ENCODE measurements at places on chromosomes 13 and 19.

DNA sequence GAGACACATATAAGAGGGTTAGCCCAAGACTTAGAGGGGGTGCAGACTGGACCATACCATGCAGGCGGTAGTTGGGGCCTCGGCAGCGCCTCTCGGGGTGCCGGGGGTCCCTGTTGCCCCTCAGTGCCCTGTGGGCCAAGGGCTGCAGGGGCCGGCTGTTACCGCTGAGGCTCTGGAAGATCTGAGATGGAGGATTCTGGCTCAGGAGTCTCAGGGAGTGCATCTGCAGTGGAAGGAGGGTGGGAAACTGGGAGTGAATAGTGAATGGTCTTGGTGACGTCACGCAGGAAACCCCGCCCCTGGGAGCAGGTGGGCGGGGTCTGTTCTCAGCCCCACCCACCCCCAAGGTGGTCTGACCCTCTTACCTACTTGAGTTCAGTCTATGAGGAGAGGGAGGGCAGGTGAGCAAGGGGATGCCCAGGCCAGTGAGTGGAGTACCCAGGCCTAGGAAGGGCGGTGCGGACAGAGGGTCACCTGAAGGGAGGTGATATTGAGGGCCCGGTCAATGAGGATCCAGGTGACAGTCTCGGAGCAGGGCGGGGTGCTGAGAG lies 1.7 kb upstream of the DBP start:
- no peak for DNase-seq

DNA sequence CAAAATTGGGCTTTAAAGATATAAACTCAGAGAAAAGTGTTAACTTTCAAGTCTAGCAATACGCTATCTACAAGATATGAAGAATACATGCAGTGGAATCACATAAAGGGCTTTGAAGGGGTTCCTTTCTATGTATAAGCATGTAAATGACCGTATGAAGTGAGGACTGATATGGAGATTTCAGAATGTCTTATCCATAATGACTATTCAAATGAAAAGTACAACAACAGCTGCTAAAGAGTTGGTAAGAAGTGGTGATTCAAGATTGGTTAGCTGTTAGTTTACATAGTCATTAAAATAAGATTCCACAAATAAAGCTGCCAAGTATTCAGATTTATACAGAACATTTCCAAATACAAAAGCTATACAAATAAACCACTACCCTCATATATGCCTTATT lies 153.4 kb upstream of the STARD13 start:
- DNase-seq = no peak

- DNase-seq = no peak
These were observed 740 bp downstream of the ZNF555 start for GRCh38 chr19:2841855-2842574.

DNA sequence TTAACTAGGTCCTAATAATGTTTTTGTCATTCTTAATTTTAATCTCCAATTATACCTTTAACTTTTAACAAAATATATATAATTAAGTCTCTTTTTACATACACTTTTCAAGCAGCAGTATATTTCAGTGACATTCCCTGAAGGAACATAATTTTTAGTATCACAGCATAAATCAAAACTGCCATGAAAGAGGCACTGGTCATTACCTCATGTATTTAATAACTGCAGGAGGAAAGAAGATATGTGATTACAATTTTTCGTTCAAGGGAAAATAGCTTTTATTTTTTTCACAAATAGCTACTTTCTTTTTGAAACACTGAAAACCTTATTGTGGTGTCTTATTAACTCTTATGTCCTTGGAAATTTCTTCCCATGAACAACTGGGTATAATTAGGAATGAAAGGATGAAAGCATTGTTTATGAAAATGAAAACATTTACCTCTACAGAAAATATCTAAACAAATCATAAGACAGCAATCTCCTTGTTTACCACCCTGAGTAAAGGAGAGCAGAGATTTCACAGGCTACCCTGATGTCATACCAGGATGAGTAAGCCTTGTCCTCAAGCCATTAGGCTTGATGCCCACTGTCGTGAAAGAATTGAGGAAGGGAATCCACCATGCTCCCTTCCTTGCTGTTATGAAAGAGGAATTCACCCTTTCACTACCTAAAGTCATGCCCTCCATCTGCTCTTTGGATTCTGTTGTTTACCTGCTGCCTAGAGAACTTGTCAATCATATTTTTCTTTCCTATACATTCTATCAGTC lies 877.2 kb upstream of the PCDH20 start:
- no peak for DNase-seq

GRCh38 chr13:86559901-86560300 lies 760.7 kb upstream of the SLITRK6 start:
- no peak for DNase-seq

- DNase-seq = no peak
These were observed 25.3 kb downstream of the TPT1 start for GRCh38 chr13:45315520-45316167.

- peak; percentile 54 for DNase-seq
These were observed 22.2 kb downstream of the RASA3 start for GRCh38 chr13:114110091-114110829.

- peak; percentile 59 for DNase-seq
These were observed 46.9 kb downstream of the FNDC3A start for GRCh38 chr13:49022472-49023144.

- DNase-seq = no peak
These were observed 985 bp upstream of the ZNF266 start for GRCh38 chr19:9436358-9436757.

DNA sequence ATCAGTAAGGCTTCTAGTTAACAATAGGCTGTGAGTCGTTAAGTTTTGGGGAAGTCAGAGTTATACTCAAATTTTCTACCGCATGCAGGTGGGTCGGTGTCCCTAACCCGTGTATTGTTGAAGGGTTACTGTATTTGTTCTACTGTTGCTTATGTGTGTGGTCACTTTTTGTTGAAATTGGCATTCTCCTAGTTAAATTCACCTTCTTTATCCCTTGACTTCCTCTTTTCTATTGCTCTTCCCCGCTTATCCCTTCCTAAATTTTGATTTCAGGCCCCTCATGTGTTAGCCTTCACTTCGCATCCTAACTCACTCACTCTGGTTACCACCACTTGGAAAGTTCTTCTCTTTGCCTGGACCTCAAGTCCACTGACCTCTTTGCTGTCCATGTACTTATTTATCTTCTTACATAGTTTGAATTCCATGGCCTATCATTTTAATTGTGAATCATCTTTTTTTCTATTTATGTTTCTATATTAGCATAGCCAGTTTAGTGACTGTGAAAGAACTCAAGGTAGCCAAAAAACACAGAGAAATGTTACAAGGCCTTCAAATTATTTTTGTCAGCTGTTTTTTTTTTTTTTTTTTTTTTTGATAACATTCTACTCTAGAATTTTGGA lies 52.9 kb downstream of the NDFIP2 start:
- peak; percentile 7 for DNase-seq

GRCh38 chr13:62556978-62557377 lies 1141.3 kb upstream of the PCDH20 start:
- DNase-seq = no peak

DNA sequence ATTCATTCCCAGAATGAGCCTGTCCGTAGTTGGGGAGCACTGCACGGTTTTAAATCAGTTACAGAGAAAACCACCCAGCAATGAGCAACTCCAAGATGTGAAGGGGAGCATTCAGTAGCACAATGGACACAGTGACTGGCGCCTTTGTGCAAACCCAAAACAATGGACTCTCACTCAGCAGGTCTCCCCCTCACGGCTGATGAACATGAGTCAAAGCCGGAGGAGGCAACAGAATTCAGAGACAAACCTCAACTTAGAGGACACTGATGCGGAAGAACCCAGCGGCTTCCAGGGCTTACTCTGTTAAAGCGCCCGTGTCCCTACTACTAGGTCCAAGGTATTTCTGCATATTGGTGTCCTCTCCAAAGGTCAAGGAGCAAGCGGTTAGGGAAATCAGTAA lies 17.7 kb downstream of the PLEKHF1 start:
- no peak for DNase-seq

GRCh38 chr13:52738719-52739467 lies 727 bp downstream of the CNMD start:
- peak; percentile 2 for DNase-seq

DNA sequence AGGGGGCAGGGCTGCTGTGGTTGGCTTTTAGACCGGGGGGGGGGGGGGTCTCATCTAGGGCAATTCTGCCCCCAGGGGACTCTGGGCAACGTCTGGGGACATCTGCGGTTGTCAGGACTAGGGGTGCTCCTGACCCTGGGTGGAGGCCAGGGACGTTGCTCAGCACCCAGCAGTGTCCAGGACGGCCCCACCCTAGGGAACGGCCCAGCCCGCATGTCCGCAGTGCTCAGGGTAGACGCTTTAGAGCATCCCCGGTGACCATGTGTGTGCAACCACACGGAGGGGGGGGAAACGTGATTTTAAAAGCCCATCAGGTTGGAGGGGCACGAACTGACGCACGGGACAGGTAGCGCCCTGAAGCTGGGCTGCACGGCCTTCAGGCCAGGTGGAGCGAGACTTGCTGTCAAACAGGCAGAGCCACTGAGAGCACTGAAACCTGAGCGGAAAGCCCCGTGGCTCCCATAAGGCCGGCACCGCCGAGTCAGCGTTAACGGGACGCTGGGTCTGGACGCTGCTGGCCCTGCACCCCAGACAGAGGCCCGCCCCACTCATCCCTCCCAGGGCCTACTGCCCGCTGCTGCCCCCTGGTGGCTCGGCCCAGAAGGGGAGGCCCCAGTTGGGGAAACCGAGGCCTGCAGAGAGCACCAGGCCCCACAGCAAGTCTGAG lies 8.3 kb downstream of the CACTIN start:
- peak; percentile 33 for DNase-seq

DNA sequence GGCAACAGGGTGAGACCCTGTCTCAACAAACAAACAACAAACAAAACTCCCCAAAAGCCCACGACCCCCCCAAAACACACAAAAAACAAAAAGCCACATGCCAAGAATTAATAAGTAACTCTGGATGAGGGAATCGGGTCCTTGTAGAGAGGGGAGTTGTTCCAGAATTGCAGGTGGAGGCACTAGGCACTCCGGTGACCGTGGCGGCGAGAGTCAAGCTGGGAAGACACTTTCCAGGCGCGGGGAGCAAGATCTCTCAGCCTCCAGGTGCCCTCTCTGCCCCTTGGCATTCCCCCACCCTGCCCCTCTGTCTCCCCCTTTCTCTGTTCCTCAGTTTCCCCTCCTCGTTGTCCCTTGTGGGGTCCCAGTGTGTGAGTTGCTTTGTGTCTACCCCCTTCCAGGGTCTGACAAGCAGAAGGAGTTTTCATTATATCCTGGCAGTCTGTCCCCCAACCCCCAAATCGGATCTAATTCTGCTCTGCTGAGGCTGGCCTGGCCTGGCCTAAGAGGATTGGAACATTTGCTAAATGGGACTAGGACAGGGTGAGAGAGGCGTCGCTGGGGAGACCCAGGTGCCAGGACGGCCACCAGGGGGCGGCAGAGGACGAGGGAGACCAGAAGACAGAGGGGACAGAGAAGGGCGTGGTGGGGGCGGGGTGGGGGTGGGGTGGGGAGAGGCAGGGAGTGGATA lies 8.3 kb upstream of the CRX start:
- DNase-seq = peak; percentile 30

- no peak for DNase-seq
These were observed 133.7 kb downstream of the IER2 start for GRCh38 chr19:13283871-13284270.

DNA sequence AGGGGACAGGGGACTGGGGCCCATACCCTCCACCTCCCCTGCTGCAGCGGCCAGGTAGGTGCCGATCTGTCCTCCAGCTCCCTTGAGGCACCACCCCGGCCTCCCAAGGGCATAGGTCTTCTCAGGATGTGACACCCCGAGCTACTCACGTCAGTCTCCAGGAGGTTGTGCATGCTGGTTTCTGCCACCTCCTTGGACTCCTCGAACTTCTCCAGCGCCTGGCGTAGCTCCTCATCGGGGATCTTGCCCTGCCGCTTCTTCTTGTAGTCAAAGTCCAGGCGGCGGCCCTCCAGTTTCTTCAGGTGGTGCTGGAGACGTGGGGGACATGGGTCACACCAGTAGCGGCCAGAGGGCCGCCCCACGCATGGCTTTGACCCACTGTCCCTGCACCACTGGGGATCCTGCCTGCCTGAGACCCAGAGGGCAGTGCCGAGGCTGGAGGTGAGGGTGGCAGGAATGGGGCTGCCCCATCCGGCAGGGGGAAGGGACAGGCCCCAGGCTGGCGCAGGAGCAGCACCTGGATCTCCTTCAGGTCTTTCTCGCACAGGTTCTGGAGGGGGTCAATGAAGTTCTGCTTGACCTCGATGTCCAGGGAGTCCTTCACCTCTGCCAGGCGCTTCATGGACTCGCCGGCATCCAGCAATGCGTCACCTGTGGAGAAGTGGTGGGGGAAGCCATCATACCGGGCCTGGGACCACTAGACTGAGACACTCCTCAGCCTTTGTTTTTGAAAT lies 20.4 kb downstream of the MPND start:
- DNase-seq = no peak

DNA sequence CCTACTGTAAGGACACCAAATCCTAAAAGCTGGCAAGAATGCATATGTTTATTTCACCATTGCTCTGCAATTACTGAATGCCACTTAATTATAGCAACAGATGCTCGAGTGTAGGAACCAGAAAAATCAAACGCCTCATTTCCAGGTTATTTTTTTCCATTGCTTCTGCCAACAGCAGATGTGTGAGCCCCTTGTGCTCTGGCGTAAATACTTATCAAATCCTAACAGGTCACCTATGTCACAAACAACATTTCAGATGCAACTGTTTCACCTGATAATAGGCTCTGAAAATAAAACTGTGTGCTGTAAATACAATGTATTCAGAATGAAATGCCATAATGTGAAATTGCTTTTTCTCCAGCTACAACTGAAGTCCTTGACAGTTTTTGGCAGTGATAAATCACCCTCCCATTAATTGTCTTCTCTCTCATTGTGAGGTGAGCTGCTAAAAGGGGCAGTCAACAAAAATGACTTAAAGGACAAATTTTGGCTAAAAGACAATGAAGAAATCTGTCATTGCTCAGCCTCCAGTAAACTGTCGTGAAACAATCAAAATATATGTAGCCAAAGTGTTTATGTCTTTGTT lies 344.0 kb downstream of the DACH1 start:
- no peak for DNase-seq

DNA sequence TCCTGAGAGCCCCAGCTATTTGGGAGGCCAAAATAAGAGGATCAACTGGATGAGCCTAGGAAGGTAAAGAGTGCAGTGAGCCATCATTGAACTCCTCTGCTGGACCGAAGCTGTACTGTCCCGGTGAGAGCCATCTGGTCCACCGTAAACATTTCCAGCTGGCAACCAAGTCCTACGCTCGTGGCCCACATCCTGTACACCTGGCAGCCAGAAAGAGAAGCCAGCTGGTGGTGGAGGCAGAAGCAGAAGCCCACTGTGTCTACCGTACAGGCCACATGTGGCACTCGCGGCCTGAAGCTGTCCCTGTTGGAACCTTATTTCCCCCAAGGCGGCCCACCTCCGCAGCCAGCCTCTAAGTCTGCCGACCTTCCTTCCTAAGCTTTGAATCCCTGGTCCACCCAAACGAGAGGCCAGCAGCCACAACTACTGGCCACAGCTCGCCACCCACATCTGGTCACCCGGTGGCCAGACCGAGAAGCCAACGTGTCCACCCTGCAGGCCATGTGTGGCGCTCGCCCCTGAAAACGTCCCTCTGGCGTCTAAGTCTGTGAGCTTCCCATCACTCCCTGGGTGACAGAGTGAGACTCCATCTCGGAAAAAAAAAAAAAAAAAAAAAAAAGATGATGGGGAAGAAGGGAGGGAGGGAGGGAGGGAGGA lies 14.2 kb upstream of the ZNF91 start:
- no peak for DNase-seq
